ENCODE measurements at places on chromosomes 3 and 15. TPM values are rescaled to one million over a fixed set of nuclear protein-coding genes. Genes with fewer than 3 reads are reported as not detected.

DNA sequence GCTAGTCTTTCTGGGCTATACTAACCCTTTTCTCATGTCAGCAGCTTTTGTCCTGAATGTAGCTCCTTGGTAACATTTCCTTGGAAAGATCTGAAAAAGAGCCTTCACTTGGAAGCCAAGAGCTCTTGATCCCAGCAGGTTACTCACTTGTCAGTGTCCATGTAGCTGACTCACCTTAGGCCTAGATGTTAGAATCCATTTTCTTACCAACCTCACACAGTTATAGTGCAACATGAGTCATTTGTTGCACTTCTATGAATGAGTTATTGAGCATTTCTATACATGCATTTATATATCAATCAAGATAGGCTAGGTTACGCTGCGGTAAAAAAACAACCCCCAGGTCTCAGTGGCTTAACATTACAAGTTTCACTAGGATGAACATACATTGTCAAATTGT is 106.8 kb upstream of the SLC7A14 start:
- no peak for DNase-seq

GRCh38 chr3:144039661-144040060 is 68.0 kb downstream of the DIPK2A start:
- DNase-seq, result no peak

DNA sequence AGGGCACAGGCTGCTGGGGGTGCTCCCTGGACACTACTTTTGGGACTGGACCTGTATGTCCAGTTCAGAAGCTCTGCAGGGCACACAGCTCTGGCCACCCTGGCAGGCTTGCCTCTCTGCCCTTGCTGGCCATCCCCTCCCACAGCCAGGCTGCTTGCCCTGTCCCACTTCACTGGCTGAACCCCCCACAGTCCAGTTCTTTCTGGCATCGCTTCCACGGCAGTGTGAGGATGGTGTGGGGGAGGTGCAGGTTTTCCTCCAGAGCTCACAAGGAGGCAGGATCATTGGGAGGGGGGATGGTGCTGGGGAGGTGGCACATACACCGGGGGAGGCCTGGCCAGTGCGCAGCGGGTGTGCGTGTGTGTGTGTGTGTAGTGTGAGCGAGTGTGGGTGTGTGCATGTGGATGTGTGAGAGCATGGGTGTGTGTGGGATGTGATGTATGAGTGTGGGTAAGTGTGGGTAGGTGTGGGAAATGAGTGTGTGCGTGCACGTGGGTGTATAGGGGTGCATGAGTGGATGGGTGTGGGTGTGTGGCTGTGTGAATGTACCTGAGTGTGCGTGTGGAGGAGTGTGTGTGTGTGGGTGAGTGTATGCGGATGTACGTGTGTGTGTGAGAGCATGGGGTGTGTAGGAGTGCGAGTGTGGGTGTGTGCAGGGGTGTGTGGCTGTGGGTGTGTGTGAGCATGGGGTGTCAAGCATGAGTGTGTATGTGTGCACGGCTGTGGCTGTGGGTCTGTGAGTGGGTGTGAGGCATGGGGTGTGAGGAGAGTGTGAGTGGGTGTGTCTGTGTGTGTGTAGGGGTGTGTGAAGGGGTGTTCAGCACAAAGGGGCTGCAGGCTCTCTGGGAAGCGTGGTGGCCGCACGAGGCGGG is 155.2 kb downstream of the NSMCE3 start:
- no peak for DNase-seq

GRCh38 chr3:56974247-56974930 is 86.1 kb upstream of the SPATA12 start:
- no peak for DNase-seq

- no peak for DNase-seq
Measured at GRCh38 chr3:126928921-126929474, 53.9 kb upstream of the PLXNA1 start.

GRCh38 chr3:52396907-52397591 is 47.9 kb downstream of the SEMA3G start:
- DNase-seq, result peak; percentile 77

GRCh38 chr3:178067721-178068120 is 468.5 kb upstream of the KCNMB2 start:
- DNase-seq, result no peak

GRCh38 chr15:64019764-64020163 is 26.5 kb downstream of the DAPK2 start:
- DNase-seq, result no peak

DNA sequence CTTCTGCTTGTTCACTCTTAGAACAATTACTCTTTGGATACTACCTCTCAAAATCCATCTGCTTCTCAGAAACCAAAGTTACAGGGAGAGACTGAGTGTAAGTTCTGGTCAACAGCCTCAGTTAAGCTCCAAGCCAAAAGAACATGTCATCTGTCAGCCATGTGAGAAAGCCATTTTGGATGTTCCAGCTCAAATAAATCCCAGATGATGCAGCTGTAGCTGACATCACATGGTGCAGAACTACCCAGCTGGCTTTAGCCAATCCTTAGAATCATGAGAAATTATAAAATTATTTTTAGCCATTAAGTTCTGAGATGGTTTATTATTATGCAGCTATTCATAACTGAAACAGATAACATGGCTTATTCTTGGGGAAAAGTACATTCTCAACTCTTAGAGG is 696.0 kb downstream of the ZNF385D start:
- peak; percentile 43 for DNase-seq

GRCh38 chr15:85905751-85906450 is 111.2 kb upstream of the KLHL25 start:
- no peak for DNase-seq

DNA sequence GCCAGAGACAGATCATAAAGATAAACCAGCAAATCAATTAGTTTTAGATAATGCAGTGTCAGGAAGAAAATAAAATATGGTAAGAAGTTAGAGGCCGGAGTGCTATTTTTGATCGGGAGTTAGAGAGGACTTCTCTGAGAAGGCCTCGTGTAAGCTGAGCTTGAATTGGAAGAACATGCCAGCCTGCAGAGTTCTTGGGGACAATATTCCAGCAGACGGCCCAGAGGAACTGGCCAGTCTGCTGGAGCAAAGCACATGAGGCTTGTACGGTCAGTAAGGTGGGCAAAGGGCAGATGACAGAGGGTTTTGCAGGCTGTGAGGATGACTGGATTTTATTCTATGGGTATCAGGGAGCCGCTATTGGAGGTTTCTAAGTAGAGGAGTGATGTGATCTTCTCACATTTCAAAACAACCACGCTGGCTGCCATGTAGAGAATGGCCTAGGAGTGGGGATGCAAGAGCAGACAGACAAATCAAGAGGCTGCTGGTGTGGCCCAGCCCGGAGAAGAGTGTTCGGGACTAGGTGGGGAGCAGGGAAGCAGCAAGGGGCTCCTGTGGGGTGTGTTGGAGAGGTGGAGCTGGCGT is 84.0 kb downstream of the HES1 start:
- DNase-seq, result no peak

DNA sequence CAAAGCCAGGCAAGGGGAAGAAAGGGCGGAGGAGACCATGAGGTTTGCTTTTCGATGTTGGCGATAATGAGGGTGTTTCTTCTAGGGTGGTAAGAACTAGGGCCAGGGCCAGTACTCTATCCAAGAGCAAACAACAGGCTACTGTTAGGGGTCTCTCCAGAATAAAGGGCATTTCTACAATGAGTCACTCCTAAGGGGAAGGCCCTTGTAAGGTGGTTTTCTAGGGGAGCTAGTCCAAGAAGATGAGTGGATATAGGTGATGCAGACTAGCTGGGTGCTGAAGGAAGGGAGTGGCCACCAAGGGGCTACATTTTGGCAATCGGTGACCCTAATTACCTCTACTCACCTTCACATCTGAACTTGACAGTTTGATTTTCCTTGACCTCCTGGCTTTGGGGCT is 148.5 kb upstream of the HACD2 start:
- no peak for DNase-seq

DNA sequence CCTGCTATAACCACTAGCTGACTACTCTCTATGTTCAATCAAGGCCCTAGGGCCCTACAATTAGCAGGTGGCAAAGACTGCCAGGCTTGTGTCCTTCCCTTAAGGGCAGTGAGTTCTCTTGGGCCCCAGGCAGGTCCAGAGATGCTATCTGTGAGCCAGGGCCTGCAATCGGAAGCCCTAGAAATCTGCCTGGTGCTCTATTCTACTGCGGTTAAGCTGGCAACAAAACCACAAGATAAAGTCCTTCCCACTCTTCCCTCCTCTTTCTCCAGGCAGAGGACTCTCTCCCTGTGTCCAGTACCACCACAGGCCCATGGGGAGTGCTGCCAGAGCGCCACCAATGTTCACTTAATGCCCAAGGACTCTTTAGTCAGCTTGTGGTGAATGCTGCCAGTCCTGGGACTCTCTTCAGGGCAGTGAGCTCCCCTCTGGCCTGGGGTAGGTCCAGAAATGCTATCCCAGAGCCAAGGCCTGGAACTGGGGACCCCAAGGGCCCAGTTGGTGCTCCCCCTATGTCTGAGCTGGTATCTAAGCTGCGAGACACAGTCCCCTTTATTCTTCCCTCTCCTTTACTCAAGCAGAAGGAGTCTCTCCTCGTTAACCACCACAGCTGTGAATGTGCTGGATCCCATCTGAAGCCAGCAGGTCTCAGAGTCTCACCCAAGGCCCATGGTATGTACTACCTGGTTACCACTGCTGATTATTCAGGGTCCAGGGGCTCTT is 34.7 kb downstream of the XXYLT1 start:
- DNase-seq, result no peak

- no peak for DNase-seq
Measured at GRCh38 chr15:55909036-55909811, 84.2 kb downstream of the NEDD4 start.

GRCh38 chr3:173921732-173922131 is 524.2 kb downstream of the NLGN1 start:
- DNase-seq, result no peak

DNA sequence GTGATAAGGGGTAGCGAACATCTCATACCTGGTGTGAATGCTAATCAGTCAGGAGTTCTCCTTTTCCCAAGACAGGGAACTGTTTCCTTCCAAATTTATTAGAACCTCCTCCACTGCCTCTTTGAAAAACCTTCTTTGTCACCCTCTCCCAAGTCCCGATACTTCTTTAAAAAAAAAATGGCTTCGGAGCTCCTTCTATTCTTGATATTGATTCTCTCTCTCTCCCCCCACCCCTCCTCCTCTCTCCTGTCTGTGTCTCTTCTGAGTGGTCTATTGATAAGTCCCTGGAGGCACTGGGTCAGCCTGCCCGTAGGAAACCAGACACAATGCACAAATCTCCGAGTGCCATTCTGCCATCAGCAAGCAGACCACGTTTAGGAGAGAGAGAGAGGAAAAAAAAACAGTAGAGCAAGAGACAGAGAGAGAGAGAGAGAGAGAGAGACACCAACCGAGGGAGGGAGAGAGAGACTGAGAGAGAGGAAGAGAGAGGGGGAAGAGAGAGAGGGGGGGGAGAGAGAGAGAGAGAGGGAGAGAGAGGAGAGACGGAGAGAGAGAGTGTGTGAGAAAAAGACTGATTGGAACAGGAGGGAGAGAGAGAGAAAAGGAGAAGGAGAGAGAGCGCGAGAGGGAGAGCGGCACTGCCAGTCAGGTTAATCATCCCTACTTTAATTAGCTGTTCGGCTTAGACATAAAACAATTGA is 160.9 kb downstream of the TIGIT start:
- DNase-seq, result no peak

GRCh38 chr15:40369971-40370370 is 12.0 kb downstream of the DISP2 start:
- DNase-seq, result no peak

GRCh38 chr15:42070976-42071350 is 23.4 kb downstream of the PLA2G4D start:
- DNase-seq, result no peak

DNA sequence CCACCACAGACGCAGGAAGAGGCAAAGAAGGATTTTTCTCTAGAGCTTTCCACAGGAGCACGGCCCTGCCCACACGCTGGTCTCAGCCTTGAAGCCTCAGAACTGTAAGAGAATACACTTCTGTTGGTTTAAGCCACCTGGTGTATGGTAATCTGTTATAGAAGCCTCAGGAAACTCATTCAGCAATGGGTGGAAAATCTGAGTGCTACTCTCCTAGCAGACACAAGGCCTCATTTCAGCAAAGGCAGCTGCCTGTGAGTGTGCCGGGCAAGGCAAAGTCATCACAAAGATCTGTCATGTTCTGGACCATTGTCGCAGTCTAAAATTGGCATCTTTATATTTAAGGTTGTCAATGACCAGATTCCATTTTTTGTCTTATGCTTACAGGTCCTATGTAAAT is 31.0 kb downstream of the ATP10A start:
- no peak for DNase-seq

- no peak for DNase-seq
Measured at GRCh38 chr15:81942655-81943195, 103.1 kb downstream of the MEX3B start.

GRCh38 chr15:53482055-53482454 is 277.4 kb downstream of the WDR72 start:
- DNase-seq, result no peak

DNA sequence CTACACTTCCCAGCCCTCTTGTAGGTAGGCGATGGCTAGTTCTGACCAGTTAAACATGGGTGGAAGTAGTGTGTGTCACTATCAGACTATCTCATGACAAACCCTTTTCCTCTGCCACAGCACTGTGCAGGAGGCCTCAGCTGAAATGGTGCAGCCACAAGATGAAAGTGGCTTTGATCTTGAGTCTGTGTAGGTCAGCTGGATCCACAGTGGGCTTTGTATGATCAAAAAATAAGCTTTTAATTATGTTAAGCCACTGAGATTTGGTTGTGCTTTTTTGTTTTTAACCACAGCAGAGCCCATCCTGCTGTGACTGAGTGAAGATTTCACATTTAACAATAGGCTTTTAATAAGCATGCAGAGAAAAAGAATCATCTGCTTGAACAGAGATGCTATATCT is 19.7 kb downstream of the RCN2 start:
- DNase-seq, result no peak

DNA sequence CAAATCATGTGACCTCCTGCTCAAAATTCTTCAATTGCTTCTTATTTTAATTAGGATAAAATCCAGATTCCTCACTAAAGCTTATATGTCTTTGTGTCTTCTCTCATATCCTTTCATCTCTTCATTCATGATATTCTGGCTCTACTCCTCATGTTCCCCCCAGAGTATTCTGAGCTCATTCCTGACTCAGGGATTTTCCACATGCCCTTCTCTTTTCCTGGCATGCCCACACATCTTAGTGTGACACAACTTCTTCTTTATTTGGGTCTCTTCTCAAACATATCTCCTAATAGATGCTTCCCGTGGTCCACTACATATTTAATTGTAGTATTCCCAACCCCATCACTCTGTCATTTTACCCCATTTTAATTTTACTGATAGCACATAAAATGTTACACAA is 15.2 kb upstream of the MBNL1 start:
- DNase-seq, result no peak

The STRIT1 gene
- total RNA-seq, result not detected

The GP5 gene
- 0.06 TPM for total RNA-seq

The RPL14 gene
- total RNA-seq, result 555 TPM

The CCR1 gene
- total RNA-seq, result 3.0 TPM

The SCAANT1 gene
- not detected for total RNA-seq

The TYRO3 gene
- total RNA-seq, result 30.6 TPM

The ACKR2 gene
- 4.8 TPM for total RNA-seq

The GTPBP8 gene
- total RNA-seq, result 19.3 TPM

The ANKRD63 gene
- not detected for total RNA-seq
